ENCODE measurements at places on chromosomes 2 and 18.

DNA sequence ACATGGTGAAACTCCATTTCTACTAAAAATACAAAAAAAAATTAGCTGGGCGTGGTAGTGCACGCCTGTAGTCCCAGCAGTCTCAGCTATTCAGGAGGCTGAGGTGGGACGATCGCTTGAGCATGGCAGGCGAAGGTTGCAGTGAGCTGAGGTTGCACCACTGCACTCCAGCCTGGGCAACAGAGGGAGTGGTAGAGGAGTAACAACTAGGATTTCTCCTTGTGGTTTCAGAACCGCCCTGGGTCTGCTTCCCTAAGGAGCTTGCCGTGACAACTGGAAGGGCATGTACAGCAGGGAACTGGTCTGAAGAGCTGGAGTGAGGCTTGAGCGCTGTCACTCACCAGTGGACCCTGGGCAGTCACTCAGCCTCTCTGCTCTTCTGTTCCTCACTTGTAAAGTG lies 29.1 kb downstream of the REEP1 start:
- DNase-seq = no peak

DNA sequence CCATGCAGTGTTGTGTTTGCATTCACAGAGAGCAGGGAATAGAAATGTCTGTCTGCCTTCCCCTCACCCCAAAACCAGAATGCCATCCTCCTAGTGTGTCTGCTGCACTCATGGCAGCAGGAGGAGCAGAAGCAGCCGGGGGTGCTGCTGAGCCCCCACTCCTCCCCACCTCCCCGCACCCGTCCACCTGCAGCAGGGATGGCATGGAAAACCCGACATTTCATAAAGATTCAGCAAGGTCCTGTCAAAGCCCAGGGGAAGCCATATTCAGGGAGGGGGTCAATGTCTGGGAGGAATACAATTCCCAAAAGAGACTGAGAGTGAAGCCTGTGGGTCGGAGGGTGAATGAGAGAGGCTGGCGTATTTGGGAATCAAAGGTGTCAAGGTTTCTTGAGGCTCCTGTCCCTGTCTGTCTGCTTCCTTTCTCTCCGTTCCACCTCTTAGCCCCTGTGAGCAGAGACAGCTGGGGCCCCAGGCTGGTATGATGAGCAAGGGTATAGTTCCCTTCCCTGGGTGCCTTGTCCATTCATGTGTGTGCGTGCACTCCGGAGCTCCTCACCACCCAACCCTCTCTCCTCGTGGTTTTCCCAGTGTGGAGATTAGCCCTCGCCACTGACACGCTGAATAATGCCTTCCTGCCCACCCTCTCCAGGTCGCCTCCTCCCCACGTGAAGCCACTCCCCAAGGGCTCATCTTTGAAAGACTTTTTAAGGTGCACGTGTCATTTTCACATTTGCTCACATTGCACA lies 133.5 kb upstream of the ZNF236 start:
- no peak for DNase-seq

GRCh38 chr2:64204703-64205102 lies 60.5 kb upstream of the PELI1 start:
- no peak for DNase-seq

DNA sequence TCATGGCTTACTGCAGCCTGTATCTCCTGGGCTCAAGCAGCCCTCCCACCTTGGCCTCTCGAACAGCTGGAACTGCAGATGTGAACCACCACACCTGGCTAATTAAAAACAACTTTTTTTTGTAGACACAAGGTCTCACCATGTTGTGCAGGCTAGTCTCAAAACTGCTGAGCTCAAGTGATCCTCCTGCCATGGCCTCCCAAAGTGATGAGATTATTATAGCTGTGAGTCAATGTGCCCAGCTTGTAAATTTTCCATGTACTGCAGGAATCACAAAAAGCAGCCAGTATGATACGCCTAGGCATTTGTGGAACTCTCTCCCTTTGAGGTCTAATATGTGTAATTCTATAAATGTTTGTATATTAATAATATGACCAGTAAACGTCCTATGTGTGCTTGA lies 59.9 kb downstream of the MSH6 start:
- no peak for DNase-seq

GRCh38 chr2:65204461-65205210 lies 23.0 kb upstream of the ACTR2 start:
- DNase-seq = no peak

DNA sequence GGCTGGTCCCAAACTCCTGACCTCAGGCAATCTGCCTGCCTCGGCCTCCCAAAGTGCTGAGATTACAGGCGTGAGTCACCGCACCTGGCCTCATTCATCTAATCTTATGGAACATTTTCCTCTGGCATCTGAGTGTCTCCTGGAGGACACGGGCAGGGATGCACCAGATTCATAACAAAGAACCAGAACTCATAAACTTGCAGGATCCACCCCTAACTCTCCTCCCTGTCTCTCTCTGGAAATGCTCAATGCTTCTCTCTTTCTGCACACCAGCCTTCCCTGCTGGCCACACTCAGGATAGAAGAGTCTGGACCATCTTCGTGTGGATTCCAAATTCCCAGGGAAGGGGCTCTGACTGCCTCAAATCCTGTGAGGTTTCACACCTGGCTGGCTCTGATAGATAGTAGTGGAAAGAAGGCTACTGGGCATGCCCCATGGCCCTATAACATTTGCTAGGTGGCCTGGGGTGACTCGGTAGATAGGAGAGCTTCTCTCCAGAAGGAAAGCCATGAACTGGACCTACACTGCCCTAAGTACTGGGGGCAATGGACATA lies 483.2 kb upstream of the GYPC start:
- no peak for DNase-seq

DNA sequence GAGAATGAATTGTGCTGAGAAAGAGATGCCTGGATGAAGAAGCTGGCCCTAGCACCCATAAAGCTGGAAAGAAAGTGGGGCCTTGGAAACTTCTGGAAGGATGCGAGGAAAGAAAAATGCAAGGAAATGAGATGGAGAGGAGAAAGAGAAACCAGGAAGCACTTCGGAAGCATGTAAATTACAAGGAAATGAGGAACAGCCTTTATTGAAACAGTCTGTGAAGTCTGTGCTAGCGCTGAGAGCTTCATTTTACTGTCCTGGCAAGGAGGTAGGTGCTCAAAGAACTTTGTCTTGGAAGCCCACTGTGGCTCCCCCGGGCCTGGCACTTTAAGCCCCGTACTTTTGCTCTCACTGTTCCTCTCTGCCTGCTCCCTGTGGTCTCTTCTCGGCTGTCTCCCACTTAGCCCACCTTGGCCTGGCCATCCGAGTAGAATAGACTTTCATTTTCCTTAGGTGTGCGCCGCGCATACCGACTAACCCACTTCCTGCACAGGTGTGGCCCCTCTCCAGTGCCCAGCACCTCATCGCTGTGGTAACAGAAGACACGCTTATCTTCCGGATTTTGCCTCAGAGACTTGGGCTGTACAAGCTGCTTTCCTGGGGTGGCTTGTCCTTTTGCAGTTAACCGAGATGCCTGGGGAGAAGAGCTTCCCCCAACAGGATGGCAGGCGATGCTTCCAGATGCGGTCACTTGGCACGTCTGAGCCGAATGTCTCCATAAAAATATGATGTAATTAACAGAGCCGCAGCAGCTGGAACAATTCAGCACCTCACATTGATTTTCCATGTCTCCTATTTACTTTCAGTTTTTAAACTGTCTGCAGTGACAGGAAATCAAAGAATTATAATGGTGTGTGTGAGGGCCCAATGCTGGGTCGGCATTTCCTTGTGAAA lies 199.6 kb downstream of the HRH4 start:
- no peak for DNase-seq

DNA sequence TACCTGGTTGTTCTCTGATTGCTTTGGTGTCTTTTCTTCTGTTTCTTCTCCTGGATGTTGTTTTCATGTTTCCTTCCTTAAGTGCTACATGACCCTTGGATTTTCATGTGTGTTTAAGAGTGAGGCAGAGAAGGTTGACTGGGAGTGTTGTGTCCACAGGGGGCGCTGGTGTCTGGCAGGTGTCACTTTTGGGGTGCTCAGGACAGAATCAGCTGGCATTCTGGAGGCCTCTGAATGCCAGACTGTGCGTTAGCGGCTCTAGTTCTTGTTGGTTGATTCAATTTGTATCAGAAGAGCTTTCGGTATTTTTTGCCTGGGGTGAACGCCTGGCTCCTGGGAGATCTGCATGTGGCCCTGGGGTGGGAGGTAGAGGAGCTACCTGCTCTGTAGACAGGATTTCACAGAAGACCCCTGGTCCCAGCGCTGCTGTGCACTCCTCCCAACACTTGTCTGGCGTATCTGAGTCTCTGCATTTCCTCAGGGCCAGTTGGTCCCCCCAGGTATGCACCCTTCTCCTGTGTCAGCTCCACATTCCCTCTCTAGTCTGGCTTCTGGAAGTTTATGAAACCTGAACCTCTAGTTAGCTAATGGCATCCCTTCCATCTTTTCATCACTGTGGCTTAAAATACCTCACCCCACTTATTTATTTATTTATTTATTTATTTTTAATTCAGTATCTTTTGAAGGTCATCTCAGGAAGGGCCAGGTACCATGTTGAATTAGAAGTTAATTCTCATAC lies 1.1 kb downstream of the GREB1 start:
- no peak for DNase-seq

GRCh38 chr2:159410276-159410675 lies 123.8 kb upstream of the WDSUB1 start:
- no peak for DNase-seq

DNA sequence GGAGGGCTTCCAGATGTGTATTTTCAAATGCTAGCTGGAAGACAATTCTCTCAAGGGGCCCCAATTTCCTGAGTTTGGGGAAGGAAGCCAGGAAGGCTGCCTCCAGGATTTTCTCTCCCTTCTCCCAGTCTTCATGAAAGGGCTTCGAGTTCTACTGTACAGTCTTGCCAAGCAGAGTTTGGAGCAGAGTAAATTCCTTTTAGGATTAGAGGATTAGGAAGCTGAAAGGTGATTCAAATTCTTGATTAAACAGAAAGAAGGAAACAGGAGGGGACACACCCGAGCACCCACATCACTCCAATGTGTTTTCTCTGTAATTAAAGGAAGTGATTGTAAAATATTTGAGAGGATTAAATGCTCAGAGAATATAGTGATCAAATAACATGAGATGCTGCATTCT lies 217.8 kb downstream of the SETBP1 start:
- DNase-seq = no peak

DNA sequence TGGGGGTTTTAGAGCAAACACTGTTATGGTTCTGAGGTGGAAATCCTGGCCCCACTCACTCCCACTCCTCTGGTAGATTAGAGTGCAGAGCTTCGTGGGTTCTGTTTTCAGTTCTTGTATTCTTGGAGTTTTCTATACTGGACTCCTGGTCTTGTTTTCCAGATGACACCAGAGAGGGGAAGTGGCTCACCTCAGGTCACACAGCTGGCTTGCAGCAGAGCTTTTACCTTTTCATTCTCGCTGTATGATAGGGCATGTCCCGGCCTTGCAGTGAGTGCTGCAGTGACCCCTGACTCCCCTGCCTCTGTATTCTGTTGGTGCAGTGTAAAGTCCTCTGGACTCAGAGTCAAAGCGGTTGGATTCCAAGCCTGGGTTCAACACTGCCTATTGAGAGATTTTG lies 148.9 kb upstream of the MEX3C start:
- no peak for DNase-seq

DNA sequence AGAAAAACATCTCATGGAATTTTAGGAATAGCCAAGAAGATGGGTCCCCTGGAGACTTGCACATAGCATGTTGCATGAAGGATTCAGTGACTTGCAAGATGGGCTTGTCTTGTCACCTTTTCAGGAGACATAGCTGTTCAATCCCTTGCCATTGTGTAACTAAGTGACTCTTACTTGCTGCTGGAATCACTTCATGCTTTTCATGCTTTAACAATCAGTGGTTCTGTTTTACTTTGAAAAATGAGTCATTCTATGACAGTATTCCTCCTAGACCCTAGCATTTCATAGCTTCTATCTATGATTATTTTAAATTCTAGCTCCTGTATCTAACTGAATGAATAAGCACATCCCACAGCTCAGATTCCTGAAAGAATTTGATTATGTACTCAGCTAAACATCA lies 2.8 kb downstream of the KYNU start:
- no peak for DNase-seq

GRCh38 chr2:112725545-112726457 lies 5.0 kb downstream of the NT5DC4 start:
- DNase-seq = no peak

DNA sequence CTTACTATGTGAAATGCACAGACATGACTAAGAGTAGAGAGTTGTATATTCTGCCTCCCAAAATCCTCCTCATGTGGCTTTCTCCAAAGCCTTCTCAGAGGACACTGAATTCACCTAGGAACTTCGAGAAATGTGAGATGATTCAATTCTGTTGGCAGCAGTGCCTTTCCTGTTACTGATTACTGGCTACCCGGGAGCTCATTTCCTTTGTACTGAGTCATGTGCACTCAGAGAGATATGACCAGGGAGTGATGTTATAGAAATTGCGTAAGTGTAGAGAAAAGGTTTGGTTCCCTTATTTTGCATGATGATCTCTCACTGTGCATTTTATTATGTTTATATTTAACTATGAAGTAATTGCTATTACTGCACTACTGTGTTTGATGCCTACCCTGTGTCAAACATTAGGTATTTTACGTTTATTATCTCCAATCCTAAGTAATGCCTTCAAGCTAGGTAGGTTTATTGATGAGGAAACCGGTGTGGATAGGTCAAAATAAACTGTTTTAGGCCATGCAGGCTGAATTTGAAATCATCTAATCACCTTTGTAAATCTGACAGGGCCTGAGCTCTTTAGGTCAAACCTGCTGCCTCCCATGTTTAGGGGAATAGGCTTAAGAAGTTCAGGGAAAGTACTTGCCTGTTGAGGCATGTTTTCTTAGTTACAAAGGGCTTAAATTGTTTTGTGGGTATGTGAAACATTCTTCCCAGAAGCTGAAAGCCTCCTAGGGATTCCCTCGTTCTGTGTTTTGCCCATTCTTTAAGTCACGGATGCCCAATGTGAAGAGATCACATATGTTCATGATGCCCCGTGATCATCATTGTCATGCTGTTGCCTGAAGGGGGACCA lies 86.8 kb downstream of the FMNL2 start:
- DNase-seq = no peak
